HL-60 (cell line): ENCODE measurements at places on chromosomes 13 and 19.
A peak's percentile ranks its signal among the peaks of the same experiment; 100 is the strongest.

DNA sequence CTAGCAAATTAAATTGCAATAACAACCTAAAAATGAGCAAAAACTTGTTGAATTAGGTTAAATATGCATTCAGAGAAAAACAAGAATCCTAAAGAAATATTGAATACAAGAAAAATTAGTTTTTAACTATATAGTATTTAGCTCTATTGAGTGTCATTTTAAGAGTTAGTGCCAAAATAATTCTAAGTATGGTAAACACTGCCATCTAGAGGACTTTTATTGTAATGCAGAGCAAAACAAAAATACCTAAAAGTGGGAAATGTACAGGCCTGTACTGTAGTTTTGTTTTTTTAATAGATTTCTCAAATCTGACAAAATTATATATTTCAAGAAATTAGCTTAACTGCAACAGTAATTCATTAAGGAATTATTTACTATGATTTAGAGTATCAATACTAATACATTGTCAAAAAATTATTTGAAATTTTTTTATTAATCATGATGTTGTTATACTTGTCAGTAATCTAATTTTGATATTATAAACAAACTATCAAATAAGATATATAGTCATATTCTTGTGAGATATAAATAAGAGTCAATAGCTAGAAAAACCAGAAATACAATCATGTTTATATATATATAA is 8.2 kb upstream of the PCDH9 start:
- no peak for DNase-seq

- DNase-seq = no peak
These were observed 4.6 kb upstream of the ZNF414 start for GRCh38 chr19:8518536-8518935.

GRCh38 chr13:108987944-108988343 is 358.5 kb downstream of the MYO16 start:
- no peak for DNase-seq

DNA sequence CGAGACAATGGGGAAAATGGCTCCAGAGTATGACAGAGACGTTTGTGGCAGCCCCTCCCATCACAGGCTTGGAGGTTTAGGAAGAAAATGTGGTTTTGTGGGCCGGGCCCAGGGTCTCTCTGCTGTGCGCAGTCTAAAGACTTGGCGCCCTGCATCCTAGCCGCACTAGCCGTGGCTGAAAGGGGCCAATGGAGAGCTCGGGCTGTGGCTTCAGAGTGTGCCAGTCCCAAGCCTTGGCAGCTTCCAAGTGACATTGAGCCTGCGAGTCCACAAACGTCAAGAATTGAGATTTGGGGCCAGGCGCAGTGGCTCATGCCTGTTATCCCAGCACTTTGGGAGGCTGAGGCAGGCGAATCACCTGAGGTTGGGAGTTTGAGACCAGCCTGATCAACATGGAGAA is 513.1 kb downstream of the PCDH17 start:
- no peak for DNase-seq

DNA sequence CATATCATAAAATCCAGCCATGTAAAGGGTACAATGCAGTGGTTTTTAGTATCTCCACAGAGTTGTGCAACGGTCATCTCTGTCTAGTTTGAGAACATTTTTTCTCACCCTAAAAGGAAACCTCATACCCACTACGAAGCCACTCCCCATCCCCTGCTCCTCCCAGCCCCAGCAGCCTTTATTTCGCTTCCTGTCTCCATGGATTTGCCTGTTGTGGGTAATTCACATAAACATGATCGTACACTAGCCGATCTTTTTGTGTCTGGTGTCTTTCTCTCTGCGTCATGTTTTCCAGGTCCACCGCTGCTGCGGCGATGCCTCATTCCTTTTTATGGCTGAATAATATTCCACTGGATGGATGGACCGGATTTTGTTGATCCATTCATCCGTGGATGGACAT is 28.6 kb downstream of the BICRA start:
- DNase-seq = no peak

GRCh38 chr13:113437408-113438010 is 15.8 kb downstream of the ADPRHL1 start:
- DNase-seq = no peak

DNA sequence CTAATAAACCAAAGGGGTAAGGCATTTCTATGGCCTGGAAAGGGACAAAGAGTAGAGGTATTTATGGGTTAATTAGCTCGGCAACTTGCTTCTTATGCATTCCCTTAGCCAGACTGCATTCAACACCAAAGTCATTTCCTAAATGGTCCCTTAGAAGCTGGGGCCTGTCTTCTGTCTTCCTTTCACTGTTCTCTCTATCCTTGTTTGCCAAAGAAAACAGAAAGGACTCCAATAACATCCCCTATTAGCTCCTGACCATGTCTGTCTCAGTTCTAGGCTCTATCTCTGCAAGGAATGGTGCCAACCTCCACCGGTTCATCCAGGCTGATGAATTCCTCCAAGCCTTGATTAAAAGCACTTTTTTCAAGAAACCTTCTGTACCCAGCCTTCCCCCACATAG is 123.5 kb downstream of the KCTD12 start:
- DNase-seq = no peak

DNA sequence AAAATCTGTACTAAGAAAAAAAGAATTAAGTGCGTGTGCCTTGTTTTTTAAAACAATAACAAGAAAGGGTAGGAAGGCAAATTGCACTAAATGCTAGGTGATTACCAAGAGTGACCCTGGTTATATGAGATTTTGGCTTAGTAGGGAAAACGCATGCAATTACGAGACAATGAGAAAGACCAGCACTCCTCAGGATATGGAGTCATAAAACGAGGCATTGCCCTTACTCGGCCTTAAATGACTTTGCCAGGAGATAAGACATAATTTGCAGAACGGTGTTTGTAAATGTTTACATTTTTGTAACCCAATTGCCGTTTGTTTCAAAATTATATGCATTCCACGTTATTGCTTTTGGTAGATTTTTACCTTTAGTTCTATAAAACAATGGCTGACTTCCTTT is 179.8 kb downstream of the RBM26 start:
- no peak for DNase-seq

- no peak for DNase-seq
These were observed 2.8 kb downstream of the PALM3 start for GRCh38 chr19:14059093-14059480.

DNA sequence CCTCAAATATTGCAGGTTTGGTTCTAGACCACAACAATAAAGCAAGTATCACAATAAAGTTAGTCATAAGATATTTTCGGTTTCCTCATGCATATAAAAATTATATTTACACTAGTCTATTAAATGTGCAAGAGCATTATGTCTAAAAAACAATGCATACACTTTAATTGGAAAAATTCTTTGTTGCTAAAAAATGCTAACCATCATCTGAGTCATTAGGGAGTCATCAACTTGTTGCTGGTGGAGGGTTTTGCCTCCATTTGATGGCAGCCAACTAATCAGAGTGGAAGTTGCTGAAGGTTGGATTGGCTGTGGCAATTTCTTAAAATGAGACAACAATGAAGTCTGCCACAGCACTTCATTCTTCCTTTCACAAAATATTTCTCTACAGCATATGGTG is 422.3 kb upstream of the GPC6 start:
- DNase-seq = no peak

GRCh38 chr19:39136225-39136940 is 10.8 kb downstream of the PAK4 start:
- DNase-seq = no peak

DNA sequence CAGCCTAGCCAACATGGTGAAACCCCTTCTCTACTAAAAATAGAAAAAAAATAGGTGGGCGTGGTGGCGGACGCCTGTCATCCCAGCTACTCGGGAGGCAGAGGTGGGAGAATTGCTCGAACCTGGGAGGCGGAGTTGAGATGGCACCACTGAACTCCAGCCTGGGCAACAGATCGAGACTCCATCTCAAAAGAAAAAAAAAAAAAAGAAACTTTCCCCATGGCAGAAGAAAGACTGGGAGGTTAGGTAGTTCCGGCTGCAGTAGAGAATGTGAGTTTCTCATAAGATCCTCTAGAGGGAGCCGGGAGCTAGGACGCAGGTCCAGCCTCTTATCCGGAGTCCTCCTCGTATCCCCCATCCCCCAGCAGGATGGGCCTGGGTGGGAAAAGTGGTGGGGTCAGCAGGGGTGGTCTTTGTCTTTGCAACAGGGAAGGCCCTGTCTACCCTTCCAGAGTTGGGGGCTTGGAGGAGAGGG is 13.2 kb upstream of the CREB3L3 start:
- DNase-seq = no peak

DNA sequence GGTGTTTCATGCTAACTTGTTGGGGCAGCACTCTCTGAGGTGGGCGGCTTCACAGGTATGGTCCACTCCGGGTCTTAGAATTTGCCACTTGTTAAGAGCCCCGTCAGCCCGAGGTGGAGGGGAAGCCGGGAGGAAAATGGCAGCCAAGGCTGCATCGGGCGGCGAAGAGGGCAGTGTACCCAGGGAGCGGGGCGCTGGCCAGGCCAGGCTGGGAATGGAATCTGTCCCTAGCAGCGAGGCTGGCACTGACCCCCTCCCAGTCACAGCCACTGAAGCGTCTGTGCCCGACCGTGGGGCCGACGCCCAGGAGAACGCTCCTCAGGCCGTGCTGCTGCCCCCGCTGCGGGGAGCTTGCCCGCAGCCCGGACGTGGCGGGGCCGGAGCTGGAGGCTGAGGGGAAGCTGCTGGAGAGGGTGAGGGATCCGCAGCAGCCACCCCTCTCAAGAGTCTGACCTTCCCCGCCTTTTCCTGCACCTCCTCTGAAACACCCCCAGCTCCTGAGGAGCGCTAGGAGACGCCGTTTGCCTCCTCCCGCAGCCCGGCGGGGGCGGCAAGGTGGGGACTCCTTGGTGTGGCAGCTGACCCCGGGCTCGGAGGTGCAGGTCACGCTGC is 313.8 kb upstream of the SPRY2 start:
- DNase-seq = no peak

DNA sequence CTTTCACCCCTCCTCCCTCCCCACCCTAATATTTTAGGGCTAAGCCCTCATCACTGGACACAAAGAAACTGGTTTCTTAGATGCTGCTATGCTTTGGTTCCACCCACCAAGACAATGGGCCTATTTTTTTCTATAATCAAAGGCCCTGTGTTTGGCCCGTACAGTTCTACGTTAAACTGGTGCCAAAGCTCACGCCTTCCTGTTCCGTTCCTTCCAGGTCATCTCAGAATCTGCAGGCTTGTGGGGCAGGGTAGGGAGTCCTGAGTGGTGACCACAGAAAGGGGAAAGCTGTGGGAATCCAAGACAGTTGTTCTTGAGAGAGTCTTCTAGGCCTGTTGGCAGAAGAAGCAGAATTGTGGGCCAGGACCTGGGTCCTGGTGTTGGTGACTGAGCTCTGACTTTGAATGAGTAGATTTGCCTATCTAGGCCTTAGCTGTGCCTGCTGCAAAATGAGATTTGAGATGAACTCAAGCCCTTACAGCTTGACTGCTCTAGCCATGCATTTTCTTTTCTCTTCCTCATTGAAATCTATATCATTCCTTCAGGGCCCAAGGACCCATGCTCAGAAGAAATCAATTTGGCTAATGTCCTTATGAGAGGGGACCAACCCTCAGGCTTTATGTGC is 19.1 kb upstream of the CXCL17 start:
- no peak for DNase-seq

GRCh38 chr19:2166741-2167738 is 3.3 kb downstream of the DOT1L start:
- DNase-seq = no peak

DNA sequence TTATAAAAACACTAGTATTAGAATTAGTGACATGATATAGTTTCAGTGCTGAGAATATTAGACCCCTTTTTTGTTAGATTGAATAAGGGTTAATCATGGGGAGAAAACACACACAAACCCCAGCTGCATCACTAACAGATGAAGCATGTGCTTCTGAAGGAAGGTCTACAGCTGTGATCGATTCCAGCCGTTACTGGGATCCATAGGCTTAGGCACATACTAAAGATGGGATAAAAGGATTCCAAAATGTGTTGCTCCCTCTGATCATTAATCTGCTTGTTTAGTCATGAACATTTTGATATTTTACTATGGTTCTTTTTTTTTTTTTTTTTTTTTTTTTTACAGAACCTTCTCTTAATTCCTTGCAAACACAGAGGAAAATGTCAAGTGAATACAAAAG is 1591.3 kb downstream of the EFNB2 start:
- DNase-seq = no peak

GRCh38 chr19:32692727-32693061 is 1.1 kb downstream of the NUDT19 start:
- peak; percentile 24 for DNase-seq
